ENCODE measurements at places on chromosomes 12 and 14. TPM values are rescaled to one million over a fixed set of nuclear protein-coding genes. Genes with fewer than 3 reads are reported as not detected.

The KCNC2 gene
- polyA plus RNA-seq: 0.42 TPM

The TAS2R50 gene
- 0.04 TPM for polyA plus RNA-seq

The BHLHE41 gene
- polyA plus RNA-seq: 21.0 TPM

The AKAP5 gene
- 3.4 TPM for polyA plus RNA-seq

The SDR9C7 gene
- 0.03 TPM for polyA plus RNA-seq

The FAM181A gene
- polyA plus RNA-seq: not detected

The RNASE3 gene
- polyA plus RNA-seq: 0.18 TPM

The PIANP gene
- polyA plus RNA-seq: 5.4 TPM

The TAC3 gene
- polyA plus RNA-seq: 13.5 TPM

The SLC22A17 gene
- polyA plus RNA-seq: 46.9 TPM

The KCNH3 gene
- polyA plus RNA-seq: 2.2 TPM

The MRPL42 gene
- polyA plus RNA-seq: 64.0 TPM

The ANO6 gene
- polyA plus RNA-seq: 65.8 TPM

The TMEM119 gene
- polyA plus RNA-seq: 14.6 TPM

The MSRB3 gene
- polyA plus RNA-seq: 23.1 TPM

All from large intestine (tissue), 12 donors.